Breast epithelium (tissue), 4 donors: ENCODE measurements at places on chromosomes 6 and 20. TPM values are rescaled to one million over a fixed set of nuclear protein-coding genes. Genes with fewer than 3 reads are reported as not detected.

The EMILIN3 gene
- total RNA-seq, result 0.32 TPM

The SYCP2L gene
- 2.0 TPM for total RNA-seq

- no peak overlapping the region for H3K27ac ChIP-seq
- H3K4me1 ChIP-seq, result no peaks in the 10 kb centered on the region
- no peak overlapping the region for H3K4me3 ChIP-seq
- DNase-seq, result no peak
Observed at GRCh38 chr6:116434056-116434725, 27.0 kb upstream of the CALHM6 start.

- H3K36me3 ChIP-seq, result no peaks in the 10 kb centered on the region
- H3K27ac ChIP-seq, result no peak overlapping the region
- H3K4me1 ChIP-seq, result no peaks in the 10 kb centered on the region
- no peak overlapping the region for H3K4me3 ChIP-seq
- no peak for DNase-seq
Observed at GRCh38 chr6:169556758-169557548, 144.9 kb downstream of the WDR27 start.

- no peak overlapping the region for H3K27ac ChIP-seq
- DNase-seq, result no peak
- no peaks in the 10 kb centered on the region for H3K36me3 ChIP-seq
- H3K4me3 ChIP-seq, result no peak overlapping the region
Observed at GRCh38 chr6:111741177-111741952, 131.9 kb downstream of the FYN start.

The NRSN1 gene
- total RNA-seq, result not detected

The RSPH4A gene
- 1.5 TPM for total RNA-seq

- H3K4me3 ChIP-seq, result peak overlapping the region; percentile 38
- H3K27ac ChIP-seq, result peak overlapping the region; percentile 69
- H3K36me3 ChIP-seq, result no peaks in the 10 kb centered on the region
- no peaks in the 10 kb centered on the region for H3K27me3 ChIP-seq
- H3K4me1 ChIP-seq, result no peaks in the 10 kb centered on the region
Observed at GRCh38 chr6:130969791-130970491, 93.1 kb downstream of the EPB41L2 start.

GRCh38 chr6:7505189-7505699 is 36.2 kb upstream of the DSP start:
- H3K4me3 ChIP-seq, result no peak overlapping the region
- H3K4me1 ChIP-seq, result no peaks in the 10 kb centered on the region
- H3K36me3 ChIP-seq, result no peaks in the 10 kb centered on the region
- peak; percentile 59 for DNase-seq
- H3K27me3 ChIP-seq, result no peaks in the 10 kb centered on the region

GRCh38 chr20:47843886-47844567 is 58.7 kb upstream of the SULF2 start:
- no peak overlapping the region for H3K27ac ChIP-seq
- no peaks in the 10 kb centered on the region for H3K36me3 ChIP-seq
- no peak overlapping the region for H3K4me3 ChIP-seq

GRCh38 chr6:30169658-30170614 is 6.6 kb downstream of the TRIM15 start:
- H3K4me1 ChIP-seq, result peaks cover 4% of the 10 kb centered on the region
- H3K4me3 ChIP-seq, result no peak overlapping the region
- no peak for DNase-seq
- no peaks in the 10 kb centered on the region for H3K36me3 ChIP-seq
- no peak overlapping the region for H3K27ac ChIP-seq

GRCh38 chr6:46221222-46221793 is 50.5 kb upstream of the ENPP5 start:
- H3K27me3 ChIP-seq, result no peaks in the 10 kb centered on the region
- DNase-seq, result no peak
- H3K4me1 ChIP-seq, result no peaks in the 10 kb centered on the region
- H3K4me3 ChIP-seq, result no peak overlapping the region
- no peaks in the 10 kb centered on the region for H3K36me3 ChIP-seq

DNA sequence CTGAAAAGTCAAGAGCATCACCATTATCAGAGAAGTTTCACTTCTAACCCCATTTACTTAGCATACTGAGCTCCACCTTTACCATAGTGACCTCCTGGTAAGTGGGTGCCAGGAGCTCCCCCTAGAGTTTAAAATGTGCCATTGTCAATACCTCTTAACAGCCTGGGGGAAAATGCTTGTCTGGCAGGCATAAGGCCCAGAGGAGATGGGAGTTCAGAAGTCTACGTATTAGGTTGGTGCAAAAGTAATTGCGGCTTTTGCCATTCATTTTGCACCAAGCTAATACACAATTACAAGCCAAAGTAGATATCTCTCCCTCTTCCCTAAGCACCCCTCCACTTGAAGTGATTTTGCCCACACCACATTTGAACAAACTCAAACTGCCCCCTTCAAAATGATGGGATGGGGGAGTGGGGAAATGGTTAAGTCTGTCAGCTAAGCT is 919.0 kb downstream of the KIF16B start:
- H3K36me3 ChIP-seq, result no peaks in the 10 kb centered on the region
- no peaks in the 10 kb centered on the region for H3K4me1 ChIP-seq
- no peak for DNase-seq
- no peak overlapping the region for H3K4me3 ChIP-seq

DNA sequence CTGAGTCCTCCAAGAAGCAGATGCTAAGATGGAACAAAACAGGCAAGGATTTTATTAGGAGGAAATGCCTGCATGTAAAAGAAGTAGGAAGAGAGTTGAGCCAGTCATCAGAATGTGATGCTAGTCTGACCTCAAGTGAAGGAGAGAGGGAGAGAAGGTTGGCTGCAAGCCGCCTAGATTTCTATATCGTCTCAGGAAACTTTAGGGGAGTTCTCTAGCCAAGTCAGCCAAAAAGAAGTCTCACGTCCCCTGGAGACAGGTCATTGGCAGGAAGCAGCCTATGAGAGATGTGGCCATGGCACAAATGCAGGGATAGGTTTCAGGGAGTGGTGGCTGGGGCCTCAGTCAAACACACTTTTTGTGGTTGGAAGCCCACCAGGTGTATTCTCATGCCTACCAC is 378.0 kb downstream of the CD109 start:
- DNase-seq, result no peak
- no peaks in the 10 kb centered on the region for H3K27me3 ChIP-seq
- H3K36me3 ChIP-seq, result no peaks in the 10 kb centered on the region

The HTR1B gene
- total RNA-seq, result 0.33 TPM

The PEX6 gene
- 22.3 TPM for total RNA-seq

GRCh38 chr20:62603021-62603906 is 39.0 kb upstream of the SLCO4A1 start:
- H3K4me3 ChIP-seq, result no peak overlapping the region
- no peaks in the 10 kb centered on the region for H3K27me3 ChIP-seq
- peak overlapping the region; percentile 93 for H3K27ac ChIP-seq
- H3K4me1 ChIP-seq, result peaks cover 15% of the 10 kb centered on the region
- H3K36me3 ChIP-seq, result no peaks in the 10 kb centered on the region

DNA sequence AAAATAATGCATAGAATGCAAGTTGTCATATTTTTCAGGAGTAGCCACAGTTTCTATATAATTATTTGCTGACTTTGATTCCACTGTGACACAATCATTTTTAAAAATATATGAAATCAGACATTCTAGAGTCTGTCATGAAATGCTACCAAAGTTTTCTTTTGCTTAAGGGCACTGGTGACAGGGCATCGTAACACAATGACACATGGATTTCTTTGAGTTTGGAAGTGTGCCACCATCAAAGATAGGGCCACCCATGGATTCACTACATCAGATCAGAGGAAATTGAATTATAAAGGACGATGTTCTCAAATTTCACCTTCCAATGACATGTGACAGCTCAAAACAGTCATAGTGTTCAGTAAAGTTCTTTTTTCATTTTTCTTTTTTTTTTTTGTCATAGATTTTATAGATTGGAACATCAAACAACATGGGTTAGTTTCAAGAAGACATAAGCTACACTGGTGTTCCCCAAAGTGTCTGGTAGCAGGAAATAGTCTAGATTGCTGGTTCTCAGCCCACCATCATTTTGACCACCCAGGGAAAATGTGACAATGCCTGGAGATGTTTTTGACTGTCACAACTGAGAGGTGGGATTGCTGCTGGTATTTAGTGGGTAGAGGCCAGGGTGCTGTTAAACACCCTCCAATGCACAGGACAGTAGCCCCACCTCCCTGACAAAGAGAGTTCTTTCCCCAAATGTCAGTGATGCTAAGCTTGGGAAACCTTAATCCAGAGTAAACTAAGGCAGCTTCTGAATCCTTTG is 123.8 kb upstream of the DOK5 start:
- no peaks in the 10 kb centered on the region for H3K27me3 ChIP-seq
- no peak overlapping the region for H3K27ac ChIP-seq
- H3K36me3 ChIP-seq, result no peaks in the 10 kb centered on the region
- no peak for DNase-seq

The CD164 gene
- 186 TPM for total RNA-seq

DNA sequence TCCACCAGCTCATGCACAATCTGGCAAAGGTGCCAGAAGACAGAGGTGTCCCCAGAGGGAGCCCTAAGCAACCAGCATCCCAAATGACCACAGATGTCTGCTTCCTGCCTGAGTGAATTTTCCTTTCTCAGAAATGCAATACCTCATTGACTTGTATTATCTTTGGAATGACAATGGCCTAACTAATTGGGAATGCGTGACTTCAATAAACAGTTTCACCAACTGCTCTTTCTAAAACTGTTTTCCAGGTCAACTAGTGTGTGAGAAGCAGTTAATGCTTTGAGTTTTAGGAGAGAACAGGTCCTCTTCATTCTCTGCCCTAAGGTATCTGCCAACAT is 108.9 kb upstream of the SNX9 start:
- DNase-seq, result no peak
- no peaks in the 10 kb centered on the region for H3K27me3 ChIP-seq
- peak overlapping the region; percentile 73 for H3K27ac ChIP-seq
- H3K4me1 ChIP-seq, result no peaks in the 10 kb centered on the region
- H3K4me3 ChIP-seq, result no peak overlapping the region

The PTPN1 gene
- total RNA-seq, result 23.8 TPM

The EFCAB8 gene
- total RNA-seq, result not detected

The MAP3K4 gene
- total RNA-seq, result 49.2 TPM

DNA sequence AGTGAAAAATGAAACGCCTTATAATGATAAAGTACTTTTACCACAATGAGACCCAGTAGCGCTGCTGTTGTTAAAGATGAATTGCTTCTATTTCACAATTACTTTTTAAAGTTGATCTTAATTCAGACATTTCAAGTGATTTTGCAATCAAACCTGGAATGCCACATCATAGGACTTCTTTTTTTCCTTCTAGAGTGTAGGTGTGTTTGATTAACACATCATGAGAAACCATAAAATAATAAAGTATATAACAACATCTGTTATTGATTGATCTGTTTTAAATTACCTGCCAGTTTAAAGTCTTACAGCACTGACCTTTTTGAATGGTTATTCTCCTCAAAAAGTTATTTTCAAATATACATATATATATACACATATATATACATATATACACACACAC is 38.6 kb downstream of the HEBP2 start:
- no peak overlapping the region for H3K27ac ChIP-seq
- DNase-seq, result no peak
- H3K4me1 ChIP-seq, result no peaks in the 10 kb centered on the region
- H3K36me3 ChIP-seq, result no peaks in the 10 kb centered on the region
- no peaks in the 10 kb centered on the region for H3K27me3 ChIP-seq

- H3K27me3 ChIP-seq, result no peaks in the 10 kb centered on the region
- no peak for DNase-seq
- H3K4me3 ChIP-seq, result peak overlapping the region; percentile 72
- H3K4me1 ChIP-seq, result peaks cover 28% of the 10 kb centered on the region
- peak overlapping the region; percentile 98 for H3K27ac ChIP-seq
Observed at GRCh38 chr6:2839982-2840748, 1.5 kb downstream of the SERPINB1 start.

GRCh38 chr6:127076466-127076865 is 42.0 kb upstream of the RSPO3 start:
- no peaks in the 10 kb centered on the region for H3K4me1 ChIP-seq
- H3K27ac ChIP-seq, result no peak overlapping the region
- no peak overlapping the region for H3K4me3 ChIP-seq

DNA sequence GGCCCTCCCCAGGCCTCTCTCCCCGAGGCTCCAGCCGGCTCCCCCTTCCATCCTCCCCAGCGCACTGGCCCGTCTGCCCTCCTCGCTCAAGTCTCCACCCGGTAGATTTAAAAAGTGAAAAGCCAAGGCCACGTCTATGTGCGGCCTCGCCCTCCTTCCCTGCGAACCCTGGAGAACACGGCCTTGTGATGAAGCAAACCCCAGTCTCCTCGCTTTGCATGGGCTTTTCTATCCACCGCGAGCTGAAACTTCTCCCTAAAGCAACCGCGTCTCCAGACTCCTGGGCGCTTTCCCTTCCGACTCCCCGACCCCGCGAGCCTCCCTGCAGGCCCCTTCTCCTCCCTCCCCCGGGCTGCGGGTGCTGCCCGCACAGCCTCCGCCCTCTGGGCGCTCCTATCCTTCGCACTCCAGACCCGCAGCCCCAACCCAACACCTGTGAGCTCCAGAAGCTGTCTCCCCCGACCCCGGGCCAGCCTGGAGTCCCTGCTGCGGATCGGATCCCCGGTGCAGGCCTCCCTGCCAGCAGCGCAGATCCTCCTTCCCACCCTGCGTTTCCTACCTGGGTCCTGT is 265.2 kb upstream of the QKI start:
- no peaks in the 10 kb centered on the region for H3K4me1 ChIP-seq
- H3K27me3 ChIP-seq, result no peaks in the 10 kb centered on the region
- no peak overlapping the region for H3K27ac ChIP-seq
- no peak for DNase-seq
- H3K36me3 ChIP-seq, result no peaks in the 10 kb centered on the region

GRCh38 chr6:14660806-14661579 is 543.4 kb downstream of the CD83 start:
- no peak overlapping the region for H3K27ac ChIP-seq
- H3K36me3 ChIP-seq, result no peaks in the 10 kb centered on the region
- no peak for DNase-seq
- H3K4me3 ChIP-seq, result no peak overlapping the region
- H3K4me1 ChIP-seq, result no peaks in the 10 kb centered on the region

- no peaks in the 10 kb centered on the region for H3K4me1 ChIP-seq
- no peaks in the 10 kb centered on the region for H3K36me3 ChIP-seq
- no peak overlapping the region for H3K27ac ChIP-seq
Observed at GRCh38 chr6:169222126-169222525, 31.5 kb downstream of the THBS2 start.

- no peak overlapping the region for H3K4me3 ChIP-seq
- H3K27ac ChIP-seq, result no peak overlapping the region
- no peak for DNase-seq
- H3K36me3 ChIP-seq, result no peaks in the 10 kb centered on the region
- H3K27me3 ChIP-seq, result no peaks in the 10 kb centered on the region
Observed at GRCh38 chr20:14672066-14672465, 334.7 kb upstream of the FLRT3 start.

DNA sequence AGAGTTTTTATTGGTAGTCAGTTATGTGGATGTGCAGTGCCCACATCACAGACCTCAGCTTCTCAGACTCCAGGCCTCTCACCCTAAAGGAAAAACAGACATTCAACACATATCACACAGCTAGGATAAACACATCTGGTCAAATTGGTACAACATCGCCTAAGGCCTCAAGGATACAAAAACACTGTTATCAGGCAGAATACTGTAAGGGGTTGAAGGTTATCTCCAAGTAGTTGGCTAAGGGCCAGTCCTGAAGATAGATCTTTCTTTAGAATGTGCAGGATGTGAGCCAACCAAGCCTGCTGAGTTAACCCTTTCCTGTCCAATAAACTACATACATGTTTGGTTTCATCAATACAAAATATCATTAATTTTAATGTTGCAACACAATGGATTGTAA is 308.4 kb upstream of the GJE1 start:
- H3K4me1 ChIP-seq, result no peaks in the 10 kb centered on the region
- H3K4me3 ChIP-seq, result no peak overlapping the region
- no peaks in the 10 kb centered on the region for H3K36me3 ChIP-seq

The SLC17A9 gene
- total RNA-seq, result 2.2 TPM

GRCh38 chr20:17505636-17506517 is 25.3 kb downstream of the BFSP1 start:
- H3K4me1 ChIP-seq, result no peaks in the 10 kb centered on the region
- no peak for DNase-seq
- H3K4me3 ChIP-seq, result peak overlapping the region; percentile 77
- no peaks in the 10 kb centered on the region for H3K36me3 ChIP-seq
- no peaks in the 10 kb centered on the region for H3K27me3 ChIP-seq
- H3K27ac ChIP-seq, result no peak overlapping the region

The KCNK5 gene
- total RNA-seq, result 20.6 TPM
